ENCODE measurements at places on chromosomes 16 and 17.

GRCh38 chr16:13999895-14000425 lies 71.2 kb upstream of the MRTFB start:
- H3K27ac ChIP-seq = no peak overlapping the region
- H3K4me3 ChIP-seq = no peak overlapping the region
- no peaks in the 10 kb centered on the region for H3K4me1 ChIP-seq
- H3K36me3 ChIP-seq = no peaks in the 10 kb centered on the region

- peak; percentile 50 for DNase-seq
- H3K27me3 ChIP-seq = peaks cover 15% of the 10 kb centered on the region
- no peaks in the 10 kb centered on the region for H3K36me3 ChIP-seq
- H3K27ac ChIP-seq = no peak overlapping the region
- H3K4me3 ChIP-seq = no peak overlapping the region
These were observed 296.6 kb downstream of the NPIPA8 start for GRCh38 chr16:18039931-18040330.

GRCh38 chr17:48100591-48101011 lies 677 bp downstream of the CBX1 start:
- peak; percentile 94 for DNase-seq
- no peaks in the 10 kb centered on the region for H3K4me1 ChIP-seq
- H3K4me3 ChIP-seq = peak overlapping the region; percentile 89
- peak overlapping the region; percentile 97 for H3K27ac ChIP-seq
- H3K36me3 ChIP-seq = peaks cover 16% of the 10 kb centered on the region

DNA sequence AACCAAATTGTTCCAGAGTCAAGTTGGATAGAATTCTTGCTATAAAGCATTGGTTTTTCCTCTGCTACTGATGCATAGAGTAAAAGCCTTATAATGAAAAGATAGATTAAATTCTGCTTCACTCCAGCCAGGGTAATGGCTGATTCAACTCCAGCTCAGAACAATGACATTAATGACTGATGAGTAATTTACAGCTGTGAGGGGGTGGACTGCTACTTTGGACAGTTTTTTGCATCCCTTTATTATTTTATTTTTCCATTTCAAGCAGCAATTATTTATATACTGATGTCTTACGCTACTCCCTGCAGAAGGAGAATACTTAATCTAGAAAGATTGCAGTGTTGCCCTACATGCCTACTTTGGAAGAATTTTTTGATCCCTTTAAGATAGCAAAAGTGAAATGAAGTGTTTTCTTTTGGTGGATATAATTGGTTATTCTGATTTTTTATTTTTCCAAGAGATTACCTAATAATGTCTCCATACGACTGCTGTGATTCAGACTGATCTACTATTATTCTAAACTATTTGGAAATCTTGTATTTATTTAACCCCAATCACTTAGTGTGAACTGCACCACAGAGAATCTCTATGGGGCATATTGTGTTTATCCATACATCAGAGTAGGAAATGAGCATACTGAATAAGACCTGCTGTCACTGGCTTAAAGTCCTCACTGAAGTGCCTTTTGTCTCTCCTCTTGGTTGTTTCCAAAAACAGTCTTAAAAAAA lies 149.5 kb downstream of the TRIM37 start:
- no peak overlapping the region for H3K4me3 ChIP-seq
- H3K4me1 ChIP-seq = no peaks in the 10 kb centered on the region
- DNase-seq = no peak
- H3K36me3 ChIP-seq = no peaks in the 10 kb centered on the region
- H3K27me3 ChIP-seq = no peaks in the 10 kb centered on the region

DNA sequence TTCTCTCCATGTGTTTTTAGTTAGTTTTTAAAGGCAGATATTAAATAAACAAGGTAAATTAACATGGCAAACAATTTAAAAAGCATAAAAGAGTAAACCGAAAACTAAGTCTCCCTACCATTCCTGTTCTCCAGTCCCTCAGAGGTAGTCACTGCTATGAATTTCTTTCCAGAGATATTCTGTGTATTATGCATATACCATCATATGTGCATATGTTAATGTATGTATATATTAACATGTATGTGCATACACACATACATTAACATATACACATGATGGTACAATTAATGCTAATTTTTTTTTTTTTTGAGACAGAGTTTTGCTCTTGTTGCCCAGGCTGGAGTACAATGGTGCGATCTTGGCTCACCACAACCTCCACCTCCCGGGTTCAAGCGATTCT lies 32.5 kb downstream of the TANGO6 start:
- DNase-seq = no peak
- no peaks in the 10 kb centered on the region for H3K27me3 ChIP-seq
- H3K4me1 ChIP-seq = no peaks in the 10 kb centered on the region
- no peak overlapping the region for H3K27ac ChIP-seq

DNA sequence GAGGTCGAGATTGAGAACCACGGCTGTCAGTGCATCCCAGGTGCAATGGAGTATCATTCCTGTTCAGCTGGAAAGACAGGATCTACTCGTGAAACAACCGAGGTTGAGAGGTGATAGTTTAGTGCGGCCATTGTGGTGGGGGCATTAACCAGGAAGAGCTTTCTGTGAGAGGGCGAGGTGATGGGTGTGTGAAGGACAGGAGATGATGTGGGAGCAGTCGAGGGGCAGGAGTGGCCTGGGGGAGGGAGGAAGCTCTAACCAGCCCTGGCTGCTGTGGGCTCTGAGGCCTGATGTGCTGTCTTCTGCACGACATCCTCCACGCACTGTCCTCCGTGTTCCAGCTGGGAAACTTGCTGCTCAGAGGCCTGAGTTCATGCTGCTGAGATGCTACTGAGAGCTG lies 22.0 kb downstream of the GOSR2 start:
- H3K4me1 ChIP-seq = peaks cover 11% of the 10 kb centered on the region
- H3K27ac ChIP-seq = no peak overlapping the region
- peaks cover 17% of the 10 kb centered on the region for H3K36me3 ChIP-seq
- peaks cover 31% of the 10 kb centered on the region for H3K27me3 ChIP-seq
- no peak overlapping the region for H3K4me3 ChIP-seq
